ENCODE measurements at places on chromosomes 6 and 20.

DNA sequence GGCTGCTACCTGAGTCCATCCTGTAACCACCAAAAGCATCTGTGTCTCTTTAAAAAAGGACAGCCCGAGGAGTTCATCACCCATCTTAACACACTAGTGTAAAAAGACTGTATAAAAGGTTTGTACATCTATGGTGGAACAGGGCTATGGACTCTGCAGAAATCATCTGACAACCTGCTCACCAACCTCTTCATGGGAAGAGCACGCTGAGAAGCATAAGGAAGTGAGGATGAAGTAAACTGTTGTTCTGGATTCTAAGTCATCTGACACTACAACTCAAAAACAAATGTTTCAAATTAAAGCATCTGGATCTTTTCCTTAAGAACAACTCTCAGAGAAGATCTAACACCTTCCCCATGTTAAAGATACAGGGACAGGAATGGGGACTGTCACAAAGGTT, 5.4 kb downstream of the IFNGR1 start:
- DNase-seq: no peak

DNA sequence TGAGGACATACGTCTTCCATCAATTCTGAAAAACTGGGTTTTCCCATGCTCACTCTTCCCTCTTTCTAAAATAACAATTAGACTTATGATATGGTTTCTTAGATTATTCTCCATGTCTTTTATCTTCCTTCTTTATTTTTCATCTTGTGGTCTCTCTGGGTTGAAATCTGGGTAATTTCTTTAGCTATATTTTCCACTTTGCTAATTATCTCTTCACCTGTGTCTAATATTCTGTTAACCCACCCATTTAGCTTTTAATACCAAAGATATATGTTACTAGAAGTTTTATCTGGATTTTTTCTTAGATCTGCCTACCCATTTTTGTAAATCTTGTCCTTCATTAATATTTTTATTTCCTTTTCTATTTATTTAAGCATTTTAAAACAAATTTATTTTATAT, 121.8 kb downstream of the TENT5A start:
- no peak for DNase-seq

DNA sequence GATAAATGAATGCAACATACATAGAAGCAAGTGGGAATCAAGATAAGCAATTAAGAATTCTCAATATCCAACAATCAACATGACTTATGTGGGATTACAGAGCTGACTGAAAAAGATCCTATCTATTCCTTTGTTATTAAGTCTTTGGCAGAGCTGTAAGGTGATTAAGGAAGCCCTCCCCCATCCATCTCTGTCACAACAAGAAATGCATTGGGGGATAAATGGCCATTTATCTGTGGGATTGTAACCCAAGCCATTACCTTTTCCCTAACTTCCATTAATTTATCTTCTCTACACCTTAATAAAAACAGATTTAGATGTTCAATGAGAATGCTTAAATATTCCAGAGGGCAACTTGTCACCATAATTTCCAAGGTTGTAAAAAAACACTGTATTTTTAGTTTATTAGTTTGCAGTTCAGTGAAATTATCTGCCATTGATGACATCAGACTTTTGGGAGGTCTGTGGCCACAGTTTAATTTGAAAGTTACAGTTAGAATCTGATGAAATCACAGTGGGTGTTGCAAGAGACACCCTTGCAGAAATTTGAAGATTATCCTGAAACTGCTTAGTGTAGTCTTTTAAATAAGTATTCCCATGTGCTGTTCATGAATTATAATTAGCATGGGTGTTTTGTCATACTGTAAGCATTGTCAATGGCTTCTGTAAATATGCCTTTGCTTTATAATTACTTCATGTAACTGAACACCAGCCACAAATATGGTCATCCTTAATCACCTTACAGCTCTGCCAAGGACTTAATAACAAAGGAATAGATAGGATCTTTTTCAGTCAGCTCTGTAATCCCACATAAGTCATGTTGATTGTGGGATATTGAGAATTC, 49.4 kb upstream of the FYN start:
- no peak for DNase-seq

- DNase-seq: no peak
Observed at GRCh38 chr6:165732696-165733488, 69.9 kb upstream of the PDE10A start.

DNA sequence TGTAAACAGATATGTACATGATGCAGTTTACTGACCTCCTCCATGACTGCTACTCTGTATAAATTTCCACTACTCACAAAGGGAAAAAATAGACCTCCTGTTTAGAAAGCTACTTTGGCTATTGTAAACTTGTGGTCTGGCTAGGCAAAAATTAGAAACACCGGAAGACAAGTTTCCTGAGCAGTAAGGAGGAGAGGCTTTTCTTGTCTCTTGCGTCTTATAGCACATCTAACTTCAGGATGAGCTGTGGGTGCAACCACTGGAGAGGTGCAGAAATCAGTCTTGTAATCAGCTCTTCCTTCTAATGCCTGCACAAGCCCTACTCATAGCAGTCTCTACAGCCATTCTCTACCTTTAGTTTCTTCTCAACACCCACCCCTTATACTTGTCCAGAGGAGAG, 296.5 kb upstream of the SLC35B3 start:
- DNase-seq: no peak

GRCh38 chr20:1664911-1665310, 7.3 kb upstream of the SIRPG start:
- peak; percentile 73 for DNase-seq

- DNase-seq: peak; percentile 7
Observed at GRCh38 chr6:109059571-109060021, 35.0 kb downstream of the SESN1 start.

DNA sequence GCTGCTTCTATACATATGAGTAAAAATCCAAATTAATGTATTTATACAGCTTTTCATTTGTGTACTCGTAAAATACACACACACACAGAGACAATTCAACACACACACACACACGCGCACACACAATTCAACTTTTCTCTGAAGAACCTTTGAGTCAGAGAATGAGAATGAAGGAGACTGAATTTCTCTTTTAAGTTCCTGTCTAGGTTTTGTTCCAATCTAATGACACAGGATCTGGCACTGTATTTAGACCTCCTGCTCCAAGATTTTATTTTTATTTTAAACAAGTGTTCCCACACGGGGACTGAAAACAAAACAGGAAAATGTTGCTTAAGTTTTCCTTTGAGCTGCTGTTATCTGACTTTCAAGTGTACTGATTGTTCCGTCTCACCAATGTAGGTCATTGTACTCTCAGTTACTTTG, 250.8 kb downstream of the LAMA2 start:
- no peak for DNase-seq

- no peak for DNase-seq
Observed at GRCh38 chr6:110545081-110545872, 68.9 kb upstream of the SLC22A16 start.

- DNase-seq: peak; percentile 65
Observed at GRCh38 chr6:105994591-105995390, 91.3 kb upstream of the PRDM1 start.

GRCh38 chr6:34145161-34146020, 496 bp downstream of the GRM4 start:
- DNase-seq: peak; percentile 22

DNA sequence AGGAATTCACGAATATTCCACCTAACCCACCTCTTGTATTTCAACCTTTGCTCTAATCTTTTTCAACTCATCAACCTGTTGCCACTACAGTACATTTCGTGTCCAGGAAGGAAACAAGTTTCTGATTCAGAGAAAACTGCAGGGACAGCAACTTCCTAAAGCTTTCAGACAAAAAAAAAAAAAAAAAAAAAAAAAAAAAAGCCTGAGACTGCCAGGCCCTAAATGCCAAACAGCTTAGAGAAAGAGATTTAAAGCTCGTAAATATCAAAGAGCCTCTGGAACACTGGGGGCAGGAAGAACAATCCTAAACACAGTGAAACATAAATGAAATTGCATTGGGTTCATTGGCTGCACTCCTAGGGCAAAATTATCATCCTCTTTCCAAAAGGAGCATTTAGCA, 411.2 kb upstream of the SPTLC3 start:
- no peak for DNase-seq

GRCh38 chr6:113894712-113895674, 37.8 kb downstream of the MARCKS start:
- DNase-seq: no peak

DNA sequence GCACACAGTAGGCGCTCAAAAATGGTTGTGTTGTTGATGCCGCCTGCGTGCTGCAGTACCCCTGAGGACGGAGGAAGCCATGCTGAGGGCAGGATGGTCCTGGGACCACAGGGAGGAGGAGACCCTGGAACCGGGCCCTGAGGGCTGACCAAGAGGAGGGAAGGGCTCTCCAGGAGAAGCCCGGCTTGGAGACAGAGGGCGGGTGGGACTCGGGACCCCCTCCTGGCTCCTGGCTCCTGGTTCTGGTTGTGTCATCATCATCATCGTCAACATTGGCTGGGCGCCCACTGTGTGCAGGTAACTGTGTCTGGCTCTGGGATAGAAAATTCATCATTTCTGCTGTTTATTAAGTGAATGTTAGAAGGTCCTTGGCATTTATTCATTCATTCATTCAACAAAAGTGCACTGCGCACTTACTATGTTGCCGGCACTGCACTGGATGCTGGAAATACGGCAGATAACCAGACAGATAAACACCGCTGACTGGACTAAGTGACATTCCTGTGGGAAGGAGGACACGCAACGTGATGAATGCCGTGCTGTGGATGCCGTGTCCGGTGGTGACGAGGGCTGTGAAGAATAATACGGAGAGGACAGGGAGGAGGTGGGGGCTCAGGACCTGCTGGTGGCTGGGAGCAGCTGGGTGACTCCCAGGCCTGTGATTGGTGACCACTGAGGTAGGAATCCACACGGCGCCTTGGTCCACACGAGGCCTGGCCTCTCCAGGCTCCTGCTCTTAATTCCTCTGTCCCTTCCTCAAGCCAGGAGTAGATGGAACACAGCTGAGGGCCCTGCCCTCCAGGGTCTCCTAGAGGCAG, 35.3 kb downstream of the SPDEF start:
- DNase-seq: no peak

- DNase-seq: peak; percentile 66
Observed at GRCh38 chr6:39347906-39348585, 25.5 kb upstream of the KCNK16 start.

DNA sequence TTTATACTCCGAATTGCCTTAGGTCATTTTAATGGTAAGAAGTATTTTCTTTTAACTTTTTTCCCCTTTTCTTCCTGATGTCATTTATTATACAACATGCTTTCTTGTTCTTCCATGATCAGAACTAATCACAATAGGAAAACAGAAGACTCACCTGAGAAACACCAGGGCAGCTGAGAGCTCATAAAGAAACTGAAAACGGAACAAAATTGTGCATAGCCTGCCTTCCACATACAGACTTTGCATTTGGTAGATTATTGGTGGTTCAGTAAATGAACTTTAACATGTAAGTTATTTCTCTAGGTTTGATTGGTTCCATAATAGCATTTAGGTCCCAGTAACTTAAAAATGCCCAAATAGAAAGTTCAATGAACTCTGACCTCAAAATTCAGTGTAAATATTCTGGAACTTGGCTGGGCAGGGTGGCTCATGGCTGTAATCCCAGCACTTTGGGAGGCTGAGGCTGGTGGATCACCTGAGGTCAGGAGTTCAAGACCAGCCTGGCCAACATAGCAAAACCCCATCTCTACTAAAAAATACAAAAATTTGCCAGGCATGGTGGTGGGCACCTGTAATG, 161.1 kb upstream of the DTNBP1 start:
- DNase-seq: no peak

GRCh38 chr20:13017883-13018535, 9.2 kb downstream of the SPTLC3 start:
- no peak for DNase-seq

GRCh38 chr6:17446713-17447112, 53.3 kb downstream of the CAP2 start:
- DNase-seq: no peak

- no peak for DNase-seq
Observed at GRCh38 chr6:119119989-119120388, 41.5 kb upstream of the FAM184A start.

DNA sequence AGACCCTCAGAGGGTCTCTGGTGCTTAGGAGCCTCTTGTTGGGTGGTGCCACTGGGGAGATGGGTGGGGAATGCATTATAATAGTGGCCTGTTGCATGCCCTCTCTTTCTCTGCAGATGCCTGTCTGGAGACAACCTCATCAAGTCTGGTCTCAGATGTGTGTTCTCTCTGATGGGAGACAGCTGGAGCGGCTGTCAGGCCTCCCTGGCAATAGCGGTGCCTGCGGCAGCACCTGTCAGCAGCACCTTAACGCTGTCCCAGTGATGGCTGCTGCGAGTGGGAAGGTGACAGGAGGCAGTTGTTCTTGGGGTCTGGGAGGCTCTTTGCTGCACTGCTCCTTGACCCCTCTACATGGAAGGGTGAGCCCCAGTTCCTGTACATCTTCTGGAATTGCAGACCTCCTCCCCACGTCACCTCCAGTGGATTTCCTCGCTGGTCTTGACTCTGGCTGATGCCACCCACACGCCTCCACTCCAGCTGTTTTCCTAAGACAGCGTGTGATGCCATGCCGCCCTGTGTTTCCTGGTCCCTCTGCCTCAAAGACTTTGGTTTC, 63.3 kb upstream of the BLCAP start:
- DNase-seq: no peak

DNA sequence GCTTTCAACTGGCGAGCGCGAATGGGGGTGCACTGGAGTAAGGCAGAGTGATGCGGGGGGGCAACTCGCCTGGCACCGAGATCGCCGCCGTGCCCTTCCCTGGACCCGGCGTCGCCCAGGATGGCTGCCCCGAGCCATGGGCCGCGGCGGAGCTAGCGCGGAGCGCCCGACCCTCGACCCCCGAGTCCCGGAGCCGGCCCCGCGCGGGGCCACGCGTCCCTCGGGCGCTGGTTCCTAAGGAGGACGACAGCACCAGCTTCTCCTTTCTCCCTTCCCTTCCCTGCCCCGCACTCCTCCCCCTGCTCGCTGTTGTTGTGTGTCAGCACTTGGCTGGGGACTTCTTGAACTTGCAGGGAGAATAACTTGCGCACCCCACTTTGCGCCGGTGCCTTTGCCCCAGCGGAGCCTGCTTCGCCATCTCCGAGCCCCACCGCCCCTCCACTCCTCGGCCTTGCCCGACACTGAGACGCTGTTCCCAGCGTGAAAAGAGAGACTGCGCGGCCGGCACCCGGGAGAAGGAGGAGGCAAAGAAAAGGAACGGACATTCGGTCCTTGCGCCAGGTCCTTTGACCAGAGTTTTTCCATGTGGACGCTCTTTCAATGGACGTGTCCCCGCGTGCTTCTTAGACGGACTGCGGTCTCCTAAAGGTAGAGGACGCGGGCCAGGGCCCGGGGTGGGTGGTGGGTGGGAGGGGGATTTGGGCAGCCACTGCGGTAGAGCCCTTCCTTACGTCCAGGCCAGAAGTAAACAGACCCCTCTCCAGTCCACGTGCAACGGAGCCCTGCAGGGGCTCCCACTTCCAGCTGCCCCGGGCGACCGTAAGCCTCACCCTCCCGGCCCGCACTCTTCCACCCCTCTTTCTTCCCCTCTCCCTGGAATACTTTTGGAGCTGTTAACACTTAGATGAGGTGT, 998 bp downstream of the BMP2 start:
- DNase-seq: no peak

- no peak for DNase-seq
Observed at GRCh38 chr20:43919686-43920403, 5.2 kb downstream of the TOX2 start.

- no peak for DNase-seq
Observed at GRCh38 chr20:10328897-10329255, 105.1 kb downstream of the MKKS start.
